Cerebellar cortex (tissue), 1 donor: ENCODE measurements at places on chromosomes 12 and 14.

- DNase-seq = no peak
These were observed 20.0 kb downstream of the RASAL1 start for GRCh38 chr12:113115455-113116126.

- no peak for DNase-seq
These were observed 39.4 kb downstream of the NCOR2 start for GRCh38 chr12:124527861-124528561.

- DNase-seq = no peak
These were observed 55.8 kb upstream of the LRIG3 start for GRCh38 chr12:58976146-58976545.

DNA sequence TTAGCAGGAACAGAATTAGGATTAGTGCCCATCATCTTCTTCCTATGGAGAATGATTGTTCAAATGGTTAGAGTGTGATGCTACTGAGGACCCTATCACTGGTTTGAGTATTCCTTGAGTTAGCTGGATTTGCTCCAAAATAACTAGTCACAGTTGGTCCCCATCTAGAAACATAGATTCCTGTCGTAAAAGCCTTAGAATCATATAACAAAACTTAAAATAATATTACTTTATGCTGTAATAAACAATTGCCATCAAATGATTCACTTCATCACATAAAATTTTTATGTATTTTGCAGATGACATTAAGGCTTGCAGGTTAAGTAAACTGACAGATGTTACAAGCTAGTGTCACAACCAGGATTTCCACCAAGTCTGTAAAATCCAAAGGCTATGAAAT is 209.8 kb downstream of the CCER1 start:
- DNase-seq = no peak

DNA sequence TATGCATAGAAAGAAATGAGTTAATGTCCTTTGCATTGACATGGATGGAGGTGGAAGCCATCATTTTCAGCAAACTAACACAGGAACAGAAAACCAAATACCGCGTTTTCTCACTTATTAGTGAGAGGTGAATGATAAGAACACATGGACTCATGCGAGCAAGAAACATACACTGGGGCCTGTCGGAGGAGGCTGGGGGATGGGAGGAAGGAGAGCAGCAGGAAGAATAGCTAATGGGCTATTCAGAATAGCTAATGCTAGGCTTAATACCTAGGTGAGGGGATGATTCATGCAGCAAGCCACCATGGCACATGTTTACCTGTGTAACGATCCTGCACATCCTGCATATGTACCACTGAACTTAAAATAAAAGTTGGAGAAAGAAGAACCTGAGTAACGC is 29.1 kb upstream of the SYT1 start:
- no peak for DNase-seq

DNA sequence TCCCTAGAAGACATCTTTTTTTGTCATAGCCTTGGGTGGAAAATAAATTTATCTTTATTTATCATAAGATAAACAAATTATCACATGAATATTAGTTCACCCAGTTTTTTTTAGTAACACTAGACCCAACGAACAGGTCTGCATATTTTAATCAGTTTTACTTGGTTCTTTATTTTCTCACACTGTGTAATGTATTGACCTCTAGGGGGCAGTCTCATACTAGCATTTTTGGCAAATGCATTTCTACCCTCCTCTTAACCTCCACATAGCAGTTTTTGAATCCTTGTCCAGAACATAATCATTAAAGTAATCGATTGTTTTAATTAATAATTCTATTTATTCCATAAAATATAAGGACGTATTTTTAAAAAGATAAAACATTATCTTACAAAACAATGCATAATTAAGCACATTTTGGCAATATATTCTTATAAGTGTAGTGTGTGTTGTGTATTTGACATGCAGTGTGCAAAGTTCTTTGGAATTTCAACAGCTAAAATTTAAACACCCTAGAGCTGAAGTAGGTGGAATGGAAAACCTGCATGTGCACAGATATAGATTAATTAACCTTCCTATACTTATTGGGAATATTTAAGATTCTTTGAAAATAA is 31.6 kb upstream of the PTPRQ start:
- peak; percentile 69 for DNase-seq

DNA sequence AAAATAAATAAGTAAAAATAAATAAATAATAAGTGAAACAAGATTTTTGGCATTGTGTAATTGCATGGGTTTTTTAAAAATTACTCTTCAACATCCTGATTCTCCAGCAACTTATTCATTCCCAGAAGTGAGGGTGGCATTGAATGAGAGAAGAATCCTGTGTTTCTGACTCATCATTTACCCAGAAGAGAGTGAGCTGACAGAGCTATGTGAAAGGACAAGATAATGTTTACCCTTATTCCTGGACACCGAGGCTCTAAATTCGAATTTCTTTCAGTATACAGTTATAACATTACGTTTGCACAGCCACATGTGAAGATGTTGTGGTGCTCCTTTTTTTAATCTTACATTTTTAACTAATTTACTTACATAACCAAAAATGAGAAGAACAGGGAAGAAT is 36.4 kb downstream of the BBS10 start:
- DNase-seq = no peak

GRCh38 chr12:102169922-102170621 is 27.6 kb downstream of the PMCH start:
- DNase-seq = peak; percentile 18

- DNase-seq = peak; percentile 2
These were observed 185.7 kb downstream of the PRKD1 start for GRCh38 chr14:29741909-29742401.

- DNase-seq = no peak
These were observed 657.5 kb upstream of the TBX3 start for GRCh38 chr12:115341442-115341841.

GRCh38 chr12:13727707-13728195 is 253.7 kb downstream of the GRIN2B start:
- no peak for DNase-seq

GRCh38 chr12:57270966-57271470 is 20.0 kb upstream of the STAC3 start:
- DNase-seq = peak; percentile 11

GRCh38 chr12:3961591-3961990 is 88.4 kb upstream of the PARP11 start:
- DNase-seq = no peak

- DNase-seq = no peak
These were observed 98.7 kb downstream of the BBS10 start for GRCh38 chr12:76249501-76249900.

DNA sequence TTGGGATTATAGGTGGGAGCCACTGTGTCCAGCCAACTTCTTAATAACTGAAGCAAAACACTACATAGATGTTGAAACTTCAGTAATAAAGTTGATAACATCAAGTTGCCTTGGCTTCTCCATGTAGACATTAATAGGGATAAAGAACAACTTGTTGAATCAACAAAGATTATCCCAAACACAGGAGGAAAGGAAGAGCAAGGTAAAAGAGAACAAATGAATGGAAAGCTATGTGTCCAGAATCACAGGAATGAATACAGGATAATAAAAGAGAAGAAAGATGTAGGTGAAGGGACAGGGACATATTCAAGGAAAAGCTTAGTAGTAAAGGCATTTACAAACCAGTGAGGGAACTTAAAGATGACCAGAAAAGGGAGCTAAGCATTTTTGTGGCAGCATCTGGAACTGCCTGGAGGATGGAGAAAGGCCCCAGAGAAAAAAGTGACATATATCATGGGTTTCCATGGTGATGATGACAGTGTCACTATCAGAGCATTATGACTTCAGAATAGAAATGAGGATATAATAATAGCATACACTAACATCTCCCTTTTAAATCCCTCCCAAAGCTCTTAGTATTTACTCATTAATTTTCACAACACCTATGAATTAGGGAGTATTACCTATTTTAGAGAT is 24.0 kb upstream of the MDM1 start:
- no peak for DNase-seq

DNA sequence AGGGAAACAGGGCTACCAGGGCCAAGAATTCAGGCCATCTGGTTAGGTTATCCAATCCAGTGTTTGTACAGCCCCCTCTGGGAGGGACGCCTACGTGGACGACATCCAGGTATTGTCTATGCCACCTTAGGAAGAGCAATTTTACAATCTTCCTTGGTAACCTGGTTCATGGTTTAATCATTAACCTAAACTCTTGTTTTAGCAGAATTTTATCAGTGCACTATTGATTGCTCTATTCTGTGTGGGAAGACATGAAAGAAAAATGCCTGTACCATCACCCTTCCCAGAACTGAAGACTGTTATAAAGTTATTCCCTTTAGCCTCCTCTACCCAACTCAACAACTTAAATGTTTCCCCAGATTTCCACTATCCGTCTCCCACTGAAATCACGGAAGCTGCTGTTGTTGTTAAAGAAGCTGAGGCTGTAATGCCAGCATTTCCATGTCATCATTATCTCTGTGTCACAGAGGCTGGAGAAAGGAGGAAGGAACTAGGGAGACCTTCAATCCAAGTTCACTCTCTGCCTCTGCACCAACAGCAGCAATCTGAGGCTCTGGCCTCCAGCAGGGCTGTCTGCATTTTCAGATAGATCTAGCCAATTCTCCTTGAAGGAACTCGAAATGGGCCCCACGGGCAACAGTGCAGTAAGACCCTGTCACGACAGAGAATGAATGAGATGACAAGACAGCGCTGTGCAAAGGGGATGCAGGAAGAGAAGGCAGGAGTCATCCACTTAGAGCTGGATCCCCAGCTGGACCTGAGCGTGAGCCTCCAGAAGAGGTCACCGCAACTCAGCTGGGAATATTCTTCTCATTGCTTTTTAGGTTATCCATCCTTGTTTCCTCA is 183.4 kb upstream of the GZMB start:
- DNase-seq = no peak

- DNase-seq = no peak
These were observed 62.3 kb upstream of the TMPO start for GRCh38 chr12:98453070-98453469.

DNA sequence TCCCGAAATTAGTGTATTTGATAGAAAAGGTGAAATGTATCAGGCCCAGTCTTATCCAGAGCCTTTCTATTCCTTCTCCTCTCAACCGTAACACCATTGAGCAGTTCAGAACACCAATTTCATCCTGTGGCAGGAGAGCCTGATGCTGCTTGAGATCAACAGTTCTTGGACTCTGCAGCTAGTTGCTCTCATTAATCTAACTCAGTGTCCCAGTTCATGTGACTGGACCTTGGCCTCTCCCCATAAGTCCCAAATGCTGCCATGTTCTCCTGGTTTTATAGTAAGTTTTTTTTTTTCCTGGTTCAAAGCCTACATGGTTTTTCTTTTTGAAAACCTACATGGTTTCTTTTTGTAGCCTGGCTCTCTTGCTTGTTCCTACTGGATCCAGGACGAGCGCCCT is 293.9 kb downstream of the ITPR2 start:
- no peak for DNase-seq

GRCh38 chr12:88982694-88983093 is 369.6 kb downstream of the DUSP6 start:
- DNase-seq = no peak

- no peak for DNase-seq
These were observed 50.5 kb downstream of the PLXNC1 start for GRCh38 chr12:94198872-94199271.

DNA sequence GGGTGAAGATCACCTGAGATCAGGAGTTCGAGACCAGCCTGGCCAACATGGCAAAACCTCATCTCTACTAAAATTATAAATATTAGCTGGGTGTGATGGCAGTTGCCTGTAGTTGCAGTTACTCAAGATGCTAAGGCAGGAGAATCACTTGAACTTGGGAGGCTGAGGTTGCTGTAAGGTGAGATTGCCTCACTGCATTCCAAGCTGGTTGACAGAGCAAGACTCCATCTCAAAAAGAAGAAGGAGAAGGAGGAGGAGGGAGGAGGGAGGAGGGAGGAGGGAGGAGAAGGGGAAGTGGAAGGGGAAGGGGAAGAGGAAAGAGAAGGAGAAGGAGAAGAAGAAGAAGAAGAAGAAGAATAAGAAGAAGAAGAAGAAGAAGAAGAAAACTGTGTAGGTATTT is 17.0 kb downstream of the RNASE10 start:
- no peak for DNase-seq

DNA sequence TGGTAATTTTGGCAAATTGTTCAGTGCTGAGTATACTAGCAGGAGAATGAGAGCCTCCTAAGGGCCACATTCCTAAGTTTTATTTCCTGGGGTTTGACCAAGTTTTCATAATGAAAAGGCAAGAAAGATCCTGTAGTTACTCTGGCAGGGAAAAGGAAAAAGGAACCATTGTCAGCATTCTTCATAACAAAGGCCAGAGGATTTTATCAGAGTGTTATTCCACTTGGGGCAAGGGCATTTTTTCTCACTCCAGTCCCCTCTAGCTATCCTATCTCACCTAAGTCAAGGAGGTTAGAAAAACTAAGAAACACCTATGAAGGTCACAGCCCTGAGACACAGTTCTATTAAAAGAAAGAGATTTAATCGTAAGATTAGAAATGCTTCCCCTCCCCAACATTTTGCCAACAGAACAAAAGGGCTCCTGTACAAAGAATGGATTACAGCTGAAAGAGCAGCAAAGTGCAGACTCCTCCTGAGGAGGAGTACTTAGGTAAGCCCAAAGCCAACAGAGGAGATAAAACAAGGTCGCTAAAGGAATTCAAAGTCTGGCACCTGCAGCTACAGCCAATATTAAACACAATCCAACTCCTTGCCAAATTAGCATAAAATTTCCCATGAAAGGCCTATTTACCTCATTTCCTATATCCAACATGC is 162.4 kb downstream of the GALC start:
- DNase-seq = no peak

GRCh38 chr14:52455291-52456088 is 96.8 kb downstream of the TXNDC16 start:
- DNase-seq = no peak

DNA sequence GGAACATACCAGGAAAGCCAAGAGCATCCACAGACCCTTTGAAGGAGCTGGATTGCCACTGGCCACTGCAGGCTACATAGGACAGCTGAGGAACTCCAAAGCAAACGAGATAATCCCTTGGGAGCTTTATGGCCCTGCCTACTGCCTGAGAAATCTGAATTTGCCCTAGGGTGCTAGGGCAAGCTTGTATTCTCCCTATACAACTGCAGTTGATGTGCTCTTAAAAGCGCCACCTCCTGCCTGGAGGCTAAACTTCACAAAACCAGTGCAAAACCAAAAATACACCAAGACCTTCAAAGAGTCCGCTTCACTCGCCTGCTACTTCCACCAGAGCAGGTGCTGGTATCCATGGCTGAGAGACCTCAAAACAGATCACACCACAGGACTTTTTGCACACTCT is 99.6 kb upstream of the KRR1 start:
- DNase-seq = no peak

GRCh38 chr12:130742716-130743115 is 26.6 kb upstream of the RIMBP2 start:
- no peak for DNase-seq

DNA sequence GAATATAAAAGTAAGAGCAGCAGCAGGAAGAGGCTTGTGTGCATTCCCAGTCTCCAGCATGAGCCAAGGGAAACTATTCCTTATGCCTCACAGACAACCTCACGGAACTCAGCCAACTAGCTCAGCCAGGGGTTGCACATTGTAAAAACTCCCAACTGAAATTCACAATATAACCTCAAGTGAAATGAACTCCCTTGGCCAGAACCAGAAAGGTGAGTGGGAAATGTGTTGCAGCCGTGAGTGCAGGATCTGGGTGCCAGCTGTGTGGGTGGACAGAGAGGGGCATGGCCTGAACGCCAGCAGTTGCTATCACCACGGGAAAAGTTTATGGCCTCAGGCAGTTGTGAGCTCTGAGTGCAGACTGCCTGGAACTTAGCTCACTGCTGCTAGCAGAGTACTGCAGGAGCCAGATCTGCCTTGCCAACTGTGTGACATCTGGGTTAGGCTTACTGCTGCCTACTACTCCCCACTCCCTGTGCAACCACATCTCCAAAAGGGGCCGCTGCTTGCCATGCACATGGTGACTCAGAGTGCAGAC is 2.3 kb upstream of the CLEC1A start:
- DNase-seq = no peak
